ENCODE measurements at places on chromosomes 4 and X.

DNA sequence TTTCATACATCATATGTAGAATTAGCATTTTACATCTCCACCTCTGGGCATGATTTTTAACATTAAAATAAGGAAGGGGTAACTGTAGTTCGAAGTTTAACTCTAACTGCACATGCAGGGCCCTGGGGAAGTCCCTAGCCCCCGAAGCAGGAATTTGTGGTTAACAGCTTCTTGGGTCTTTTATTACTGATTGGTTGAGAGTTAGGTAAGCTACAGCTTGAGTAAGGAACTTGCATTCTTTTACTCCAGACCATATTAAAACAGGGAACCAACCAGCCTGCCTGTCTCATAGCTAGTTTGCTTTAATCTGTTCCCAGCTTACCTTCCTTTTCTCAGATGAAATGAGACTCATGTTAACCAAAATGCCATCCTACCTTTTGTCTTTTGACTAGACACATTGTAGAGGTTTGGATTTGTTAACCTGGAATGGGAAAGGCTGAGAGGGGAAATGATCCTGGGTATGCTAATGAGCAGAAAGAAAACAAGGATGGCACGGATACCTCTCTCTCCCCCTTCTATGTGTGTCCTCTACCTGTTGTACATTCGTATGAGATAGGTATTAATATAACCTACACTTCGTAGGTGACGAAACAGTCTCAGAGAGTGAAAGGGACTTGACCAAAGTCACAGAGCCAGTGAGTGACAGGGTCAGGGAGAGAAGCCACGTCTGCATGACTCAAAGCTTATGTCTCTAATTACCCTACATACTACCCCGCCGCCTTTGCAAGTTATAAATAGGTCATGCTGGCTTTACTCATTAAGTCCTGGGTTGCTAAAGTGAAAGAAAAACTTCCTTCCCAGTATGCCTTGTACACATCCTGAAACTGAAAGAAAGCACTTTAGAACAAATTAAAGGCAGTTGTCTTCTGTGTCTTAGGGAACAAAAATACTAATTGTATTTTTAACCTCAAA, 119.5 kb upstream of the AFF2 start:
- peak; percentile 94 for DNase-seq

DNA sequence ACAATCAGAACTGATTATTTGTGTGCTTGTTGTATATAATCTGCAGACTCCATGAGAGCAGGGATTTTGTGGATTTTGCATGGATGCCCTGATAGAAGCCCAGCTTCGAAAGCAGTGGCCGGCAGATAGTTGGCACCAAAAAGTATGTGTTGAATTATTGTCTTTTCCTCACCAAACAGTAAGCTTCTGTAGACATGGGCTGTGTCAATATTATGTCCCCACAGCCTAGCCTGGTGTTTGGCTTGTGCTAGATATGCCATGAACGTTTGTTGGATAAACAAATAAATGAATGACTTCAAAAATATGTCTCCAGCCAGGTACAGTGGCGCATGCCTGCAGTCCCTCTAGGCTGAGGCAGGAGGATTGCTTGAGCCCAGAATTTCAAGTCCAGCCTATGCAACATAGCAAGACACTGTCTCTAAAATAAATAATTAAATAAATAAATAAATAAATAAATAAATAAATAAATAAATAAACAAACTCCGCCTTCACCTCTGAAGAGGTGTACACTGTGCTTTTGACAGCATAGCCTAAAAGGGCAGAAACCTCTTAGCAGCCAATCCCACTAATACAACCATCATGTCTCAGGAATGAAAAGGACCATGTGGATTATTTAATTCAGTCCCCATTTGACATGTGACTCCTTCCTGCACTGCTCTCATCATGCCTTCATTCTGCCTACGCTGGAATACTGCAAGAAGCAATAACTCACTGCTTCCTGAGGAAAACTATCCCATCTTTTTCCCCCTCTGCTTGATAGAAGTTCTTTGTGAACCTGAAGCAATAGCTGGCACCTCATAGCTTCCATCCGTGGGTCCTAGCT, 335.2 kb downstream of the FBXW7 start:
- DNase-seq: no peak

DNA sequence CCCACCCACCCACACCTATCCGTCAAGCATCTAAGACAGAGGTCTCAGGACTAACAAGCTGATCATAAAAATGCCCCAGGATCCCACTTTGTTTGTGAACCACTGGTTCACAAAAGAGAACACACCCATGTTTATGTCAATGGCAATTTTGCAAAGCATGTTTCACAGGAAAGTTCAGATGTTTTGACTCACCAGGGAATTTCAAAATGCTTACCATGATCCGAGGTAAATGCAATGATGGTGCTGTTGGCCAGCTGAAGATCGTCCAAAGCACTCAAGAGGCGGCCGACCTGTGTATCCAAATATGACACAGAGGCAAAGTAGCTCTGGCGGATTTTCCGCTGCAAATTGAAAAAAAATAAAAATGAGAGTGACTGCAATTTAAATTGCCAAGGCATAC, 15.0 kb downstream of the IDS start:
- DNase-seq: no peak

DNA sequence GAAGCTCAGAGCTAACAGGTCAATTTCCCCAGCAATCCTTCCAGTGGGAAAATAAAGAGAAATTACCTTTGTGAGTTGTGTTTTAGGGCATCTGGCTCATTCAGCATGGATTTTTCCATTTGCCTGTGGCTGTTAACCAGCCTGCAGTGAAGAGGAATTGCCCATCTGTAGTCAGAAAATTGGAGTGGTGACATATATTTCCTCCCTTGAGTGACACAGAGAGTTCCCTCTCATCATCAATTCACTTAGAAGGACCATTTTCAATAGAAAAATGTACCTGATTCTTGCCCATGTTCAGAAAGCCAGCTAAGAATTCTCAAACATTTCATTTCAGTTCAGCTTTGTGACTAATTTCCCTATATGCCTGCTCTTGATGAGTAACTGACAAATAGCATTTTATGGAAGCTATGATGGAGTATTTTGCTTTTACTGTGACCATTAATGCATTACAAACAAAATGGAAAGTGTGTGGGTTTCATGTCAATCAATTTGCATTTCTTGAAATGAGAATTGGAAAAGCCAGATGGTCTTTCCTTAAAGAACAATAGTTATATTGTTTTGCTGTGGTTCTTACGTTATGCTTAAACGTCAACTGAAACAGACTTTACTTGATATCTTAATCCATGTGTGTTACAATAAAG, 155.8 kb downstream of the NWD2 start:
- DNase-seq: no peak

DNA sequence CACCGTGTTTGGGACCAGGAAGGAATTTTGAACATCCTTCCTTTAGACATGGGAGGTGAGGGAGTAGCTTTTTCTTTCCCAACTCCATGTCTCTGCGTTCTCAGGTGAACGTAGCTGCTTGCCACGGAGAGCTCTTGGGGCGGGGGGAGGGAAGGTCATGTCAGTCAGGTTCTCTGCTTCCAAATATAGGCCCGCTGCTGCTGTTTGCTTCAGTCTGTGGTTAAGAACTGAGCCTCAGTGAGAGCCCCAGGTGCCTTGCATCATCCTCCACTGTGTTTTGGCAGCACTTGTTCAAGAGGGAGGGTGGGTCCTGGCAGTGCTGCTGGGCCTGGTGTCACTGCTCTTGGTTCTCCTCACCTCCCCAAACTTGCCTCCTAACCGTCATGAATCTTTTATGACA, 46.5 kb downstream of the HADH start:
- DNase-seq: no peak

DNA sequence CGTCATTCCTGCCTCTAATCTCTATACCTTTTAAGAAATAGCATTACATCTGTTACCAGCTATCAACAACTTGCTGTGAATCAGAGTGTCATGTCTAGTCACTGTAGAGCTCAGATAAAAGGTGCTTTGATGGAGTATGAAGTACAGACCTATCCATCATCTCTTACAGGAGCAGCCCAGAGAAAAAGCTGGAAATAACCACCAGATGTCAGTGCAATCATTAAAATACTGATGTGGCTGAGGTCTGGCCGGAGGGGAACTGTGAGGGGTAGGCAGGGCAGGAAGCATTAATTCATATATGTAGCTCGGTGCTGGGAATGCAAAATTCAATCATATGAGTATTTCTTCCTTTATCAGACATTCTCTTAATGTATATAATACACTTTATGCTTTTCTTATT, 100.6 kb downstream of the AKAP4 start:
- no peak for DNase-seq

- DNase-seq: no peak
Observed at GRCh38 chr4:183253451-183253850, 66.6 kb downstream of the CLDN22 start.

GRCh38 chr4:15162046-15162445, 159.8 kb downstream of the CPEB2 start:
- no peak for DNase-seq

DNA sequence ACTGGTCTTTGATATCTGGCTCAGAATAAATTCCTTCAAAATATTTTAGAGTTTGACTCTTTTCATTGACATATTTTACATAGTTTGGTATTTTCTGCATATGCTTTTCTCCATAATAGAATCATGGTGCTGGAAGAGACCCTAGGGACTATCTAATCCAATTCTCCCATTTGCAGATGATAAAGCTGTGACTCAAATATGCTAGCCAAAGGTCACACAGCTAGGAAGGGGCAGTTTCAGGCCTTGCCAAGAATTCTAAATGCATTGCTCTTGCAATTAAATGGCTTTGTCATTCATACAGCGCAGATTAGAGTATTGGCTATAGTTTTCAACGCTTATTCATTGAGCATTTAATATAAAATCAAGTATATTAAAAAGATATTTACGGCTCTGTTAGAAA, 374.1 kb upstream of the RASGEF1B start:
- no peak for DNase-seq

- DNase-seq: no peak
Observed at GRCh38 chr4:139875411-139875825, 209.8 kb downstream of the MGST2 start.

DNA sequence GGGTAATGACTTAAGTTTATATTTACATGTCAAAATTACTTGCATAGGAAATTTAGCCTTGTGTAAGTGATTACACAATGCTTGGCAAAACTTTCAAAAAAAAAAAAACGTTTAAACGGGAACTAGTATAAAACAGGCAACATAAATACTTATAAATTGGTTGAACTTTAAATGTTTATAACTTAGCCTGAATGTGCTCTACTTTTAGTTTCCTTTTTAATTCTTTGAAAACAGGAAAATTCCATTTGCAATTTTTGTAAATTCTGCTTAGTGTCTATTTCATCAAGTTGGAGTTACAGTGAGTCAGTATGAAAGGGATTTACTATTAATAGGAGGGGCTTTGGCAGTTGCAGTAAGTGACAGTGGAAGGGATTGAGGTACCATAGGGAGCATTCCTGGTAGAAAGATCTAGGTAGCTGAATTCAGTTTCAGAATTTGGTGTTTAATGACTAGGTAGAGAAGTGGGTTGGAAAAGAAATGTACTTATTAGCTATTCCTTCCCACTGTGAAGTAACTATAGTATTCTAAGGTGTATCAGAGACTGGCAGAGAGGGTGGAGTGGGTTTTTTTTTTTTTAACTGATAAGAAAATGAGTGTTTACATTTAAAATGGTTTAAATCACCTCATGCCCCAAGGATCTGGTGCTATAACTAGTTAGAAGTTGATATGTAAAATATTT, 2.8 kb downstream of the STAG2 start:
- peak; percentile 67 for DNase-seq

DNA sequence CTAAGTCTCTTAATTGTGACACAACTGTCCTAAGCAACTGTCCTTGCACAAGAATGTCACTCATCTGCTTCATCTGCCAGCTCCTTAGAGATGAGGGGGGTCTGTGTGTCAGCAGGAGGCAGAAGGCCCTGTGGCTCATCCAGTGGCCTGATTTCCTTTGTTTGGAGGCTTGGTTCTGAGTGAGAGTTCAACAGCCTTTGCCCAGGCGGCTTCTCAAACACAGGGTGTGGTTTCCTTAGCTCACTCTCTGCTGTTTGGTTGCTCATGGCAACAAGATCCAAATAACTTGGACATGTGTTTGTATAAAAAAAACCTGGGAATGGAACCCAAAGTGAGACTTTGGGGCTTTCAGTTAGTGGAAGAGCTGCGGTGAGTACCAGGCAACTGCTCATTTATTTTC, 46.6 kb downstream of the MAP7D3 start:
- peak; percentile 15 for DNase-seq

GRCh38 chr4:41143311-41144039, 70.9 kb downstream of the APBB2 start:
- DNase-seq: no peak

GRCh38 chr4:83358410-83358809, 23.8 kb upstream of the HPSE start:
- DNase-seq: peak; percentile 30

- no peak for DNase-seq
Observed at GRCh38 chr4:42554072-42554471, 102.8 kb downstream of the ATP8A1 start.

GRCh38 chr4:7374571-7374970, 60.2 kb downstream of the PSAPL1 start:
- no peak for DNase-seq

DNA sequence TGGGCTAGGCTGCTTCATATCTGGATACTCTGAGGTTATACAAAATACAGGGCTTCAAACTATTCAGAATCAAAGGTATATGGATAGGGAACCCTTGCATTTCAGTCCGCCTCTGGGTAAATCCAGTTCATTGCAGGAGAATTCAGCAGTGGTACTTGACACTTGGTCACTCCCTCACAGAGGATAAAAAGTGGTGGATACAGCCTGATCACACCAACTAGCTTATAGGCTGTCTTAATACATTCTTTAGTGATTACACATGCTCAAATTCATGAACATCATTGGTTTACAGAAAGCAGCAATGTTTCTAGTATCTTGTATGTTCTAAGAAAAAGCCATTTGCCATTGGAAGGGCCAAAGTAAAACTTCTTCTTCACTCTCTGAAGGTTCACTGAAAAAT, 104.8 kb upstream of the PDE5A start:
- no peak for DNase-seq

DNA sequence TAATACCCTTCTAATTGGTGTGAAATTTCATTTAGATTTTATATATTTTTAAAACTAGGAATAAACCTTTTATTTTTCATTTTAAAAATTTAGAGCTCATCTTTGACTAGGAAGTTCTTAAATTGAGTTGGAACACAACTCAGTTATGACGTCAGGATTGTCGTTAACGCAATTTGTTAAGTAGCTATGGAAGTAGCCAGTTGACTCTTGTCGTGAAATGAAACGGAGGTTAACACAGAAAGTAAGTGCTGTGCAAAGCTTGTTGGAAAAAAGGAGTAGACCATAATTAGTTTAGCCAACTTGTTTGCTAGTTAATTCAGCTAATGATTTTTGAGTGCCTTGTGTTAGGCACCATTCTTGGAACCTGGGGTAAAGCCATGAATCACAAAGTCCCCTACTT, 18.3 kb downstream of the LARP7 start:
- no peak for DNase-seq

- DNase-seq: no peak
Observed at GRCh38 chr4:186701273-186701672, 22.4 kb downstream of the FAT1 start.

GRCh38 chrX:12065251-12065650, 73.0 kb upstream of the FRMPD4 start:
- no peak for DNase-seq

All from inflammatory macrophage treated with lipopolysaccharide for 4 hours (primary cell).